ENCODE measurements at places on chromosomes 6 and 20.

DNA sequence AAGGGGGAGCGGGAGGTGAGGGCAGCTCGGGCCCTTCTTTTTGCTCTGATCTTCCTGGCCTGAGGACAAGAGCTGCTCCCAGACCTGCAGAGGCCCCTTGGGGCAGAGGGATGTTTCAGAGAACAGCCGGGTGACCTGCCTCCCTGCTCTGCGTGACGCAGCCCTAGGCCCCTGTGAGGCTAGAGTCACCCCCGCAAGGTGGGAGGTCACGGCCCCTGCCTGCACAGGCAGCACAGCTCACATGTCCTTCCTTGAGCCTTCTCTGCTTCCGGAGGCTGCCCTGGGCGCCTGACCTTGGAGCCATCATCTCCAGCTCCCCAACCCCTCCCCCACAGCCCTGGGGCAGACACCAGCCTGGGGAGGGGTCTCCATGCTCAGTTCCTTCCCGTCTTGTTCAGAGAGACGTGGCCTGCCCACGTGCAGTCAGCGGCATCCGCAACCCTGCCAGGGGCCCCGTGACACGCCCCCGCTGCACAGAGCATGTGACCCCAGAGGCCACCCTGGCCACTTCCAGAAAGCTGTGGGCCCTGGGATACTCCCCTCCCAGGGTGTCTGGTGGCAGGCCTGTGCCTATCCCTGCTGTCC, at the start of gene BIRC7:
TSS of gene BIRC7 (plus strand) at position 507 of the 585 bp plus-strand sequence. CDS start 192 bp downstream, outside the sequence.
- no peak for DNase-seq

DNA sequence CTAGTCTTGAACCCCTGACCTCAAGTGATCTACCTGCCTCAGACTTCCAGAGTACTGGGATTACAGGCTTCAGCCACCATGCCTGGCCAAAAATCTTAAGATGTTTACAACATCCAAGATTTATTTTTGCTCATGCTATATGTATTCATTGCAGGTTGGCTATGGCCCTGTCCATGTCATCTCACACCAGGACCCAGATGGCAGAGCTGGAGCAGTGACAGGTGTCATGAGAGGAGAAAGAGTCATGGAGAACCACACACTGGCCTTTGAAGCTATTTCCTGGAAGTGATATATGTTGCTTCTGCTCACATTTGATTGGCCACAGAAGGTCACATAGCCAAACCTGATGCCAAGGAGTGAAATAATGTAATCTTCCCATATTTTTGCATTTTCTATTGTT, 13.8 kb upstream of the DDR1 start:
- DNase-seq: no peak

DNA sequence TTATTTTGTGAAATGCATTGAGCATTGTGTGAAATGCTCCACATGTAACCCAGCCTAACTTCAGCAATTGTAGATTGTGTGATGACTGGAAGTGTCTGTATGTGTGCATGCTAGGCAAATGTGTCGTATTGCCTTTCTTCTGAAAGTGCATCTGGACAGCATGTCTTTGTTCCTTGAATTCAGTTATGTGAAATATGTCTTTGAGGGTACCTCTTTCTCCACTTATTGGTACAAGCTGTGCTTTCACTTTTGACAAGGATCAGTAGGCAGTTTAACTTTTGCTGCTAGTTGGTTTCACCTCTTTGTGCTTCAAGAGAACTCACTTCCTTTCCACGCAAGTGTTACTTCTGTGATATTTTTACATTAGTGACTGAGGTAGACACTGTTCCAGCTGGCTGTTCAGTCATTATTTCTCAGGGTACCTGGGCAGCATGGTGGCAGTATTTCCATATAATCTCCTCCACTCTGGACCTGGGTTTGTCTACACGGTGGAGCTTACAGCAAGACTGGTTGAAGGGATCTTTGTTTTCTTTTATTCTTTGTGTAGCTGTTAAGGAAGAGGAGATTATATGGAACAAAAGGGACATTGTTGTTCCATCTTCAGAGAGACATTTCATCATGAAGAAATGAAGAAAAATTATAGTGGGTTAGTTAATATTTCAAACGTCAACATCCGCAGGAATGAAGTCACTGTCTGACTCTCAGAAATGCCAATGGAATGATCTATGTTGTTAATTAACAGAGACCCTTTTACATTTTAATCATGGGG, 175.4 kb downstream of the UTRN start:
- no peak for DNase-seq

GRCh38 chr6:31423550-31423949, 20.2 kb downstream of the MICA start:
- no peak for DNase-seq

- DNase-seq: no peak
These were observed 39.2 kb upstream of the TLDC2 start for GRCh38 chr20:36836591-36837269.

- DNase-seq: no peak
These were observed 653.0 kb downstream of the HTR1B start for GRCh38 chr6:76810286-76810685.
